Stimulated activated CD8-positive, alpha-beta memory T cell treated with anti-CD3 and anti-CD28 coated beads, Interleukin-4, amount 100 ng/mL, for 1 hour (primary cell): ENCODE measurements at places on chromosomes 16 and 17.

DNA sequence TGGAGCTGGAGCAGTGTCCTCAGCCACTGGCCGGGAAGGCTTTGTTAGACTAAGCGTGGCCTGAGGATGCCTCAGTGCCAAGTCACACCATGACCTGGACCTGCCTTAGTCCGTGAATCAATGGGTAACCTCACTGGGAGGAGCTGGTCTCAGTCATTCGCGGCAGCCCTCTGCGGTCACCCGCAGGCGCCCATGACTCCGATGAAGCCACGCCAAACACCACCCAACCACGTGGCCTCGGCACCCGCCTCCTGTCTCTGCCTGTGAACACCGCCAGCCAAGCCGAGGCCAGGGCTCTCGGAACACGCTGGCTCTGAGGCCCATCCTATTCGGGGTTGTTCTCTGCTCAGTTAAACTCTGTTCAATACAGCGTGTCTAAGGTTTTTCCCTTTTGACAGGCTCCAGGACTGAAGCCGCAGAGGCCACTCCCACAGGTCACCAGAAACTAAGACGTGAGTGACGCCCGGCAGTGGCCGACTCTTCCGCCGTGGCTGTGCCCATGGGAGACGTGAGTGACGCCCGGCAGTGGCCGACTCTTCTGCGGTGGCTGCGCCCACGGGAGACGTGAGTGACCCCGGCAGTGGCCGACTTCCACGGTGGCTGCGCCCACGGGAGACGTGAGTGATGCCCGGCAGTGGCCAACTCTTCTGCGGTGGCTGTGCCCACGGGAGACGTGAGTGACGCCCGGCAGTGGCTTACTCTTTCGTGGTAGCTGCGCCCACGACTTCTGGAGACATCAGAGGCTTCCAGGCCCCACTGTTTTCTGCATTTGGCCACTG is 16.8 kb upstream of the PABPN1L start:
- DNase-seq = no peak

- DNase-seq = no peak
These were observed 46.5 kb downstream of the FAM222B start for GRCh38 chr17:28796062-28796461.

DNA sequence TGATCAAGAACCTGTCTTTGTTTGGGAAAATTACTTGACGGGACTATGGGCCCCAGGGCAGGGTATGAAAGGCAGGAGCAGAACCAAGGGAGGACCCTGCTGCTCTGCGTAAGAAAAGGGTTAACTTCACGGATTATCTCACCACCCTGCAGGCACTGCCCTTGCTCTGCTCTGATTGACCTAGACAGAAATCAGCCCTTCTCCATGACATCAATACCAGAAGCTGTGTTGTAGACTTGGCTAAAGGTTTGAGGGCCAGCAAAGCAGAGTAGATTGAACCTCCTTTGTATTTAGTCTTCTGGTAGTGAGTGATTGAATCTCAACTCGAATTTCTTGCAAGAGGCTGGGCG is 52.9 kb upstream of the ETV4 start:
- DNase-seq = no peak

GRCh38 chr17:79977708-79978547 is 57.7 kb downstream of the TBC1D16 start:
- DNase-seq = no peak

- DNase-seq = peak; percentile 50
These were observed 20.0 kb downstream of the ST6GALNAC1 start for GRCh38 chr17:76623271-76624146.

GRCh38 chr16:14502256-14502875 is 127.7 kb downstream of the PARN start:
- DNase-seq = no peak

GRCh38 chr17:19410875-19411620 is at the start of gene RNF112:
TSS of gene RNF112 (plus strand) at chr17:19411232. CDS start at chr17:19411409, 177 bp downstream.
- no peak for DNase-seq

DNA sequence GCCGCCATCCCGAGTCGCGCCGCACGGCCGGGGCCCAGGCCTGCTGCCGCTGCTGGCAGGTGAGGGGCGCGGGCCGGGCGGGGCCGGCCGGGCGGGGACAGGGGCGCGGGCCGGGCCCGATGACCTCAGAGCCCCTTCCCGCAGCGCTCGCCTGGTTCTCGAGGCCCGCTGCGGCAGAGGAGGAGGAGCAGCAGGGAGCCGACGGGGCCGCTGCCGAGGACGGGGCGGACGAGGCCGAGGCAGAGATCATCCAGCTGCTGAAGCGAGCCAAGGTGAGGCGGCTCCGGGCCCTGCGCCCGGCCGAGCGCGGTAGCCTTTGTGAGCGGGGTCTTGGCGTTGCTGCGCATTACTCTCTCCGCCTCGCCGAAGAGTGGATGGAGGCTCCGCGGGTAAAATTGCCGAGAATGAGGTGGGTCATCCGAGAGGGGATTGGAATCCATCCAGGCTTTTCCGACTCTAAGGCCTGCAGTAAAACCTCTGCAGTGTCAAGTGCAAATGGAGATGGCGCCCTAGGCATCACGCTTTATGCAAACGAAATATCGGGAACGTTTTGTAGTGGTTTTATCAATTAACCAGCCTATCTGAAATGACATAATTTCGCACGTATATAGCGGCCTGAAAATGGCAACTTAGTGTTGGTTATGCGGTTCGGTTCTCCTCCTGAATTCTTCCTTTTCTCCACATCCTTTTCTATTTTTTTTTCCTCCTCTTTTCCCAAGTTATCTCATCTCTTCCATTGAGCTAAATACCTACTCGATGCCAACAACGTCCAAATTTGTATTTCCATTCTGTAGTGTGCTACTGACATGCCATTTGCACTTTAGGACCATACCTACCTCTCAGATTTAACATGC is 577 bp downstream of the TTC19 start:
- no peak for DNase-seq

GRCh38 chr16:74500907-74501306 is 79.6 kb upstream of the CLEC18B start:
- no peak for DNase-seq
